Activated CD8-positive, alpha-beta T cell treated with anti-CD3 and anti-CD28 coated beads for 36 hours (primary cell): ENCODE measurements at places on chromosomes 3 and 15. TPM values are rescaled to one million over a fixed set of nuclear protein-coding genes. Genes with fewer than 3 reads are reported as not detected.

DNA sequence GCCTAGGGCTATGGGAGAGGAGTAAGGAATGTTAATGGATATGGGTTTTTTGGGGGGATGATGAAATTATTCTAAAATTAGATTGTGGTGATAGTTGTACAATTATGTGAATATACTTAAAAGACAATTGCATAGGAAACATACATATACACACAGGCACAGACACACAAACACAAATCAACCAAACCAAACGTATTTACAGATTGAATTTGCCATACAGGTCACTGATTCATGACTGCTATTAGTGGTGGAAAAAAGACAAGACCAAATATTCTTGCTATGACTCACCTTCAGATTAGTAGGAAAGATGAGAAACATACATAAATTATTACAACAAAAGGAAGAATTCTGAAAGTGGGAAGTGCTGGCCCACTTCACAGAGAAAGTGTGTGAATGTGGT lies 85.3 kb downstream of the C3orf38 start:
- no peak for DNase-seq

DNA sequence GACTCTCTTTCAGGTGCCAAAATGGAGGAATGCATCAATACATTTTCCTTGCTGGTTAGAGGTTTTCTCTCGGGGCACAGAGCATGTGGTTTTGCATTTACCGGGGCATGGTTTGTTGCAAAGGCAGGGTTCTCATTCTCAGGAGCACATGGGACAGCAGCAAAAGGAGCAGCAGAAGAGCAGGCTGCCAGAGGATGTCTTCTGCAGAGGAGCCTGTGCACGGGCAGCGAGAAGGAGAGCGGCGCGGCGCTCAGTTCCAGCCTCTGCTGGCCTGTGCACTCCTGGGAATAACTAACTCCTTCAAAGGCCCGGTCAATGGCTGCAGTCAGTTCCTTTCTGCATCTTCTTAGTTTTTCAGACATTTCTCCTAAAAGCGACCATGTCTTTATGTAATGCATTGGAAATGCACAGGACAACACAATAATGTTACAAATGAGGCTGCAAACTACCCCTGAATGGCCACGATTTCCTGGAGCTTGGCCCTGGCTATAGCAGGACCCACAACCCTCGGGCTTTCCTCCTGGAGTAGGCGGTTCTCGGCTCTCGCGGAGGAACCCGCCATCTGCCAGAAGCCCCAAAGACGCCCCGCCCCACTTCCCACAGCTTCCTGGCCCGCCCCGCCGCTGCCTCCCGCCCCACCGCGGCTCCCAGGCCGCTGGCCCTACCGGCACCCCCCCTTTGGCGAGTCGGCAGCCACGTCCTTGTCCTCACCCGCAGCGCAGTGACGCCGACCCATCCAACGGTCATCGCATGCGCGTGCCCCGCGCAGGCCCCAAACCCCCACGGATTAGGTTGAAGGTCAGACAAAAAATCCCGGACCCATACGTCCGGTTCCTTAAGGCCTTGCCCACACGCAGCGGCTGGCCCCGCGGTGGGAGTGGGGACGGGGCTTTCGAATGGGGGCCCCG lies at the start of gene C3orf62:
C3orf62 (minus strand) TSS at position 758 of the 908 bp plus-strand sequence; CDS start at position 398, 360 bp downstream.
- DNase-seq: peak; percentile 86

DNA sequence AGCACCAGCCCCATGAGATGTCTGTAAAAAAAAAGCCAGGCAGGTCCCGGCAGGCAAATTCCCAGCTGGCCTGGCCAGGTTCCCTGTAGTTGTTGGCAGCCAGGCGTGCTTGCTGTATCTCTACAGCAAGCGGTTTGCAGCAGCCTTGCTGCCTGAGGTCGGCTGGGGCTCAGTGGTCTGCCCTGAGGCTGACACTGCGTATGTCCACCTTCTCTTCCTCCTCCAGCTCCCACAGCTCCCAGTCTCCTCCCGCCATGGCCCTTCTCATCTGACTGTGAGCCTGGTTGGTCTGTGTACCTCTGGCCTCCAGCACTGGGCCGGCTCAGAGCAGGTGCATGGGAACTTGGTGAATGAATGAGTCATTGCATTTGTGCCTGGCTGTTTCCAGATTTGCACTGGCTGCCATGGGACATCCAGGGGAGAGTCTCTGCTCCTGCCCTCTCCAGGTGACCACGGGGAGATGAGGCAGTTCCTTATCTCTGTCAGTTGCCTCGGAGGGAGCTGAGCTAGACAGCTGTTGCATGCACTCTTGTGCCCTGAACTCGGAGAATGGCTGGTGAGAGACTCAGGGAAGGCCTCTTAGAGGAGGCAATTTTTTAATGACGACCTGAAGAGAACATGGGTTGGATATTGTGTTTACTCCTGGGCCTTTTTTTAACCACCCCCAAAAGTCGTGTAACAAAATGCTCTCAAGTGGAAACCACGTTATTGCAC lies 43.0 kb downstream of the SPSB4 start:
- DNase-seq: no peak

GRCh38 chr3:100548053-100548452 lies 55.6 kb downstream of the TMEM45A start:
- no peak for DNase-seq

GRCh38 chr3:139948898-139949297 lies 13.9 kb downstream of the CLSTN2 start:
- DNase-seq: peak; percentile 8

DNA sequence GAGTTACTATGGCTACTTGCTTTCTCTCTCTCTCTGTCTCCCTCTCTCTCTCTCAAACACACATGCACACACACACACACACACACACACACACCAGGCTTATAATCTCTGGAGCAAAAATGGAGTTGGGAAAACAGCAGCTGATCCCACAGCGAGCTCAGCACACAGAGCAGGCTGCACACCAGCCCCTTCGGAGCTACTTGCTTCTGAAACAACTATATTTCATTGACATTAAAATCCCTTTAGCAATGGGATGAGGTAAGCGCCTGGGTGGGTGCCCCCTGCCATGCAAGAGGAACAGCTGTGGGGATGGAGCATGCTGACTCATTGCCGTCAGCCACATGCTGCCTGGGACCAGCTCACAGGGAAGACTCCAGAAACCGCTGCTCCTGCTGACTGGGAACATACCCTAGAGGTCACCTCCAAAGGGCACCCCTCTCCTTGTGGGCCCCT lies 45.7 kb downstream of the B3GNT5 start:
- DNase-seq: no peak

C3orf38 gene
- total RNA-seq: 17.8 TPM

DNAH12 gene
- not detected for total RNA-seq
